ENCODE measurements at places on chromosomes 2 and 18.

DNA sequence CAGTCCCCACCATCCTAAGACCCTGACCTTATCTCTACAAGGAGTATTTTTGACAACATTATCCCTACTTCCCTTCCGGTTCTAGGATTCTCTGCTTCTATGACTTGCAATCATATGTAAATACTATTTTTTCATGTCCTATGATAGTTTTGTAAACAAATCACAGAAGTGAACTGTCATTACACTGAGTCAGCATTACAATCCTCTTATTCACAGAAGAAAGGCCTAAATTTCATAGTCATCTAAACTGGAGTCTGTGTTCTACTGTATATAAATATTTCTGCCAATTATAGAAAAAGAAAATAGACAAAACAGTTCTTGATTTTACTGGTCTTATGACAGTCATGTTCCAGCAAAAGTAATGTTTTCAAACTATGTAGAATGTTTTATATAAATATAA is 265.1 kb downstream of the NCKAP5 start:
- no peak for DNase-seq

DNA sequence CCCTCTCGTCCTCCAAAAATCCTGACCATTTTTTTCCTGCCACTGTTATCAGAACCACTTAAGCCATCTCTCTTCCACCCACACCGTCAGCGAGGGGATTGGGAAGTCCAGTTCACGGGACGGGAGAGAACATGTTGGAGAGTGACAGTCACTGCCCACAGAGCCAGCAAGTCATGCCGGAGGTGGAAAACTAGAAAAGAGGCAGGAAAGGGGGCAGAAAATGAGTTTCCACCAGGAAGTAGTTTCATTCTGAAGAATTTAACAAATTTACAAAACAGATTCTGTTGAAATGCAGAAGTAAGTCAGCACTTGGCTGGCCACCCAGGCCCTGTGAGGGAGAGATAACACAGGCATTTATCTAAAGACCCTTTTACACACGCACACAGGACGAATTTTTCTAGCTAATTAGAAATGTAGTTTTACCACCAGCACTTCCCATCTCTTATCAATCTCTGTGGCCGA is 431.3 kb downstream of the TSN start:
- DNase-seq, result no peak

- DNase-seq, result no peak
Observed at GRCh38 chr2:55138014-55138881, 88.0 kb upstream of the RTN4 start.

GRCh38 chr2:144836635-144837350 is 316.9 kb upstream of the ZEB2 start:
- no peak for DNase-seq

GRCh38 chr18:24051031-24051947 is 36.7 kb downstream of the TTC39C start:
- no peak for DNase-seq

GRCh38 chr2:128689971-128690370 is 371.3 kb upstream of the HS6ST1 start:
- no peak for DNase-seq

GRCh38 chr2:185074156-185074555 is 475.8 kb downstream of the ZNF804A start:
- no peak for DNase-seq

DNA sequence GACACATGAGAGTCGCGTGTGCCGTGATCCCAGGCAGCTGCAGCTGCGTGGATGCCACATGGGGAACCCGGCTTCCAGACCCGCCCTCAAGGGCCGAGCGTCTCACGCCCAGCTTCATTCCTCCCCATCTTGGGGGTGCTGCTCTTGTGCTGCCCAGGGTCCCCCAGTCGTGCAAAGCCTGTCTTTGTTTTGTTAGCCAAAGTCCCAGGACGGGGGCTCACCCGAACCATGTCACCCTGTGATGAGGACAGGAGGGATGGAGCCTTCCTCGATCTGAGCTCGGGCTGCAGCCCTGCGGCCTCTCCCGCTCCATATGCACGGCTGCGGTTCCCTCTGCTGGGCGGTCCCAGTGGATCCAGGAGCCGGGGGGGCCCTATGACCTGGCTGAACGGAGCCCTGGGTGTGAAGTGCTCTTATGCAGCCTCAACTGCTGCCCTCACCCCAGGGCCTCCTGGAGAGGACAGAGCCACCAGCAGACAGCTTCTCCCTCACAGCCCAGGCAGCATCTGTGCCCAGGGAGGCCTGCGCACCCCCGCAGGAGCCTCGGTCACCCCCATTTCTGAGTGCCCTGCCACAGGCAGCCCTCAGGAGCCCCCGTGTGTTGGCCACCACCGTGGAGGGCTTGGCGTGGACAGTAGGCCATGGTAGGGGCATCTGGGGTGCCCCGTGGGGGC is 99.0 kb upstream of the CTDP1 start:
- DNase-seq, result no peak

- peak; percentile 16 for DNase-seq
Observed at GRCh38 chr2:31729442-31730092, 148.8 kb upstream of the SRD5A2 start.

GRCh38 chr2:31235504-31235902 is 1.6 kb downstream of the EHD3 start:
- no peak for DNase-seq

DNA sequence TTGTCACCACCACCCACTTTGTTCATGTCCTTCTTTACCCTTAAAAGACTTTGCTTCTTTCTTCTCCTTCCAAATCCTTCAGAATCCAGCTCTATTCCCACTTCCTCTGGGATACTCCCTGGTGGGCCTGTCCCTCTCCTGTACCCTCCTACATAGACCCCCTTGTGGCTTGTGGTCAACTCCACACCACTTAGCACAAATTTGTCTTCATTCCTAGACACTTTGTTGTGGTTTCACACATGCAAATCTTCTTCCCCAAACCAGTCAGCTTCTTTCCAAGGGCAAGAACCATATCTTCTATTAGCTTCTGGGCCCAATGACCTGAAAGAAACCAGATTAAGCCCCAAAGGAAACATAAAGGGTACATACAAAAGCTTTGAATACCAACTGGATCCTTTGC is 342.4 kb downstream of the TNS1 start:
- DNase-seq, result no peak

DNA sequence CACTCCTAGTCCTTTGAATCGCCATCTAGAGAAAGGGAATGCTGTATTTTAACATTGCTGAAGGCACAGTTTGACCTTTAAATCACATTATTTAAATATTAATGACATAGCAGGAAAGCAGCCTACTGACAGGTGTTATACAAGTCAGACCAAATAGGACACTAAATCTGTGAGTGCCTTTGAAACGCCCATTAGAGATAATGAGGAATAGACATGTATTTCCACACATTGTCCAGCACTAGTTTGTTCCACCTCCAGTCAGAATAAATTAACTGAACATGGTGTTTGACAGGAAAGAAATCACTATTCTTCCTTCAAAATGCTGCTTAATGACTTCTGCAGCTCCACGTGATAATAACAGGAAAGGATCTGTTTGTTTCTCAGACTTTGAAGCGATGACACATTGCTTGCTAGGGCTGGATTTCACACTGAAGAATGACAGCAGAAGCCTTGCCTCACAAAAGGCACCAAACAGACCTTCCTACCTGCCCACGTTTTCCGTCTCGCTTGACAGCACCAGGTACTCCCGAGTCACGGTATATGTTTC is 90.5 kb upstream of the DDX18 start:
- DNase-seq, result no peak

DNA sequence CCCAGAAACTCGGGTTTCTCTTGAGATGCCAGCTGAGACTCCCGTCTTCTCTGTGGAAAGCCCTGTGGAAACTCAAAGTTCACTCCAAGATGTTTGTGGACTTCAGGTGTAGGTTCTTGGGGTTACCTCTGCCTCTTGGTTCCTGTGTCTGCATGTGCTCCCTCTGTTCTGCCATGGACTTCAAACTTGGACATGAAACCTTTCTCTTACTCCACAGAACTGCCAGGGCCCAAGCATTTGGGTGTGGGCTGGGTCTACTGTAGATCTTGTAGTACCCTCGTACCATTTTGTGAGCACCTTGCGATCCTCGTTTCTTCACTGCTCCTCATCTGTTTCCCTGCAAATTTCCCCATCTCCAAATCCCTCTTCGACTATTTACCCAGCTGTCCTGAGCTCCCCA is 175.5 kb downstream of the HAUS1 start:
- DNase-seq, result no peak
